CD4-positive, CD25-positive, alpha-beta regulatory T cell (primary cell): ENCODE measurements at places on chromosomes 11 and 22. TPM values are rescaled to one million over a fixed set of nuclear protein-coding genes. Genes with fewer than 3 reads are reported as not detected.

AGBL2 gene
- total RNA-seq: 11.0 TPM

NRXN2 gene
- 0.42 TPM for total RNA-seq

EIF3F gene
- 331 TPM for total RNA-seq

MUC6 gene
- not detected for total RNA-seq

PLAAT2 gene
- total RNA-seq: not detected

SCO2 gene
- 14.6 TPM for total RNA-seq

CNTF gene
- 4.9 TPM for total RNA-seq

GTSE1 gene
- total RNA-seq: 1.3 TPM
